Activated CD8-positive, alpha-beta T cell treated with anti-CD3 and anti-CD28 coated beads, Interleukin-2, amount 10 ng/mL, durations not matched to agents 7 days and 5 days (primary cell): ENCODE measurements at places on chromosomes 2 and 18. TPM values are rescaled to one million over a fixed set of nuclear protein-coding genes. Genes with fewer than 3 reads are reported as not detected.

- DNase-seq, result no peak
These were observed 32.3 kb upstream of the NEB start for GRCh38 chr2:151766437-151767153.

GRCh38 chr2:70959851-70960832, 18.3 kb upstream of the ANKRD53 start:
- peak; percentile 26 for DNase-seq

RNU2-63P gene
- 4.5 TPM for total RNA-seq

- DNase-seq, result no peak
These were observed 55.7 kb downstream of the LRRFIP1 start for GRCh38 chr2:237682856-237683670.

- DNase-seq, result no peak
These were observed 40.4 kb downstream of the RMP24 start for GRCh38 chr18:36012891-36013290.

RUFY4 gene
- 0.55 TPM for total RNA-seq

- DNase-seq, result no peak
These were observed 82.7 kb downstream of the DOCK10 start for GRCh38 chr2:224959556-224959955.

DNA sequence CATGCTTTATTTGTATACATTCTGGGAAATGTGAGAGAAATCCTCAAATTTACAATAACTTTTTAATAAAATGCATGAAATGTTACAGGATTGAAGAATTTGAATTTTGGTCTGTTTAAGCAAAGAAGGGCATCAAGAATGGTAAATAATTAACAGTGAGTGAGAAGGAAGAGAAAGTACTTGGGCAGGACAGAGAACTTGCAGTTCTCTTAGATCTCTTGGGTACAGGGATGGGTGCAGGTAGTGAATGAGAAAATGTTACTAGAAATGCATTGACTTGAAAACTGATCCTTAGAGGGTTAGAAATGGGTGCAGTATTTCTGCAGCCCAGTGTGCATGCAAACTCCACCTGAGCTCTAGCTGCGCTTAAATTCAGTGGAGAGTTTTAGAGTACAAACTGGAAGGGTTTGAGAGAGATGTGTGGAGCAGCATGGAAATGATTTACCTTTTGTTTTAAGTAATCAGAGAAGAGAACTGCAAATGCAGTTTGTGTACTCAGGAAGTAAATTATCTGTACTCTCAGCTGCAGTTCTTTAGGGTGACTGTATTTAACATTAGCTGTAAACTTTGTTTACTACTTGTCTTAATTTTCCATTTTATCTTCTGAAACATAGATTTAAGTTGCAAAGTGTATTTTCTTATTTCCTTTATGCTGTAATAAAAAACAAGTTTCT, 51.0 kb upstream of the RAB27B start:
- no peak for DNase-seq

DNA sequence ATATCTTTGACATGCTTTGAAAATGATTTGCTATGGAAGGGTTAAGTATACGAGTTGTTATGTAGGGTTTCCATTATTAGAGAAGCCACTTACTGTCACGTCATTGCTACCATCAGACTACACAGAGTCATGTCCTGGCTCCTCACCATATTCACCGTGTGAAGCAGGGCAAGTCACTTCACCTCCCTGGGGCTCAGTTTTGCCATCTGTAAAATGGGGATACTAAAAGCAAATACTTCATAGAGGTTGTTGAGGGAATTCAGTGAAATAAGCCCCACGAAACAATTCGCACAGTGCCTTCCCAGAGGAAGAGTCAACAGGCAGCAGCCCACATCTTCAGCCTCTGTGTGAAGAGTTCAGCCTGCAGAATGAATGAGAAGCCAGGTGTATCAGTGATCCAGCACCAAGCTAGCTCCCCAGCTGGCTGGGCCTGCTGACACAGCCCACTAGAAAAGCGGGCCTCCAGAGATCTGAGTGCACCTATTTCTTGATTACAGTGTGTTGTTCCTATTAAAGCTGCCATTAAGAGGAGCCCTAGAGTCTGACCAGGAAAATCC, 3.4 kb downstream of the DIPK1C start:
- DNase-seq, result no peak

GRCh38 chr18:35506024-35506712, 8.4 kb upstream of the INO80C start:
- no peak for DNase-seq

DCTN1 gene
- total RNA-seq, result 115 TPM
